ENCODE measurements at places on chromosomes 1 and 21.
A peak's percentile ranks its signal among the peaks of the same experiment; 100 is the strongest.

- peak; percentile 68 for DNase-seq
Measured at GRCh38 chr1:16187748-16188401, 24.6 kb downstream of the ARHGEF19 start.

DNA sequence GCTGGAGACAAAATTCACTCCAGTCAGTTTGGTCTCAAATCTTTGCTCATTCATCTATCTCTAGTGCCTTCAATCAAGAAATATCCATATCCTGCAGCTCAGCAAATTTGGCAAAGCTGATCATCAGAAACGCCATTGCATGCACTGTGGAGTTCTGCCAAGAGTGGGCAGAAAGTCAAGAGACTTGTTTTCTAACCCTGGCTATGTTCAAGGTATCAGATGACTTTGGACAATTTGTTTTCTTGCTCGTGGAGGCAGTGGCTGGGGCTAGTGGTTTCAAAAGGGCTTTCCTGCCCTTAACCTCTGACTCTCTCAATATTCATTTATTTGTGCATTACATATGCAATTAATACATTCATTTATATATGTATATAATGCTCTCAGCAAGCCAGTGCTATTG, 12.8 kb upstream of the LRRC52 start:
- DNase-seq: no peak

DNA sequence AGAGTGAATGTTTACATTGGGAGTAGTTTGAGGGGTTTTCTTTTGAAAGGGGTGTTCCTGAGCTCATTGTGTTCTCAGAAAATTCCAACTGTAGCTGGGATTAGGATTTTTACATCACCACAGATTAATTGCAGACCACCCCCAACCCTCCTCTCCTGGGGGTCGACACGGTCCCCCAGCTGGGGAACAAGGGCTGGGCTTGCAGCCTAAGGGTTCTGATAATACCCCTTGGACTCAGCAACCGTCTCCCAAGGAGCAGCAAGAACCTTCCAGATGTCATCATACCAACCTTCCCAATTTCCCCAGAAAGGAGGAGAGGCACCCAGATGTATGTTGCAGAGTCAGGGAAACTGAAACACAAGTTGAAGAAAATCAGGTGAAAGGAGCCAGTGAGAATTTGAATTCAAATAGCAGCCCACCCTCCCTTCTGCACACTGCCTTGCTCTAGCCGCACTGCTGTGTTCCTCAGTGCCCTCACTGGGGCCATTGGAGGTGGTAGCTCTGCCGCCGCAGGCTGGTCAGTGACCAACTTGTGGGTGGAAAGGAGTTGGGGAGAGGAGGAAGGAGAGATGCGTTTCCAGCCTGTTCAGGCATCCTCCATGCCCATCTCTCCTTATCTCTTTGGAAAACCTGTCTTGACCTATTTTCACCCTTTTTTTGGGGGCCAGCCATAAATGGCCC, 14.7 kb upstream of the IGFN1 start:
- no peak for DNase-seq

GRCh38 chr1:42679364-42679983, 2.7 kb upstream of the YBX1 start:
- peak; percentile 30 for DNase-seq

- DNase-seq: no peak
Measured at GRCh38 chr1:30315185-30315960, 408.0 kb downstream of the MATN1 start.

Measured in fibroblast of skin of abdomen (primary cell).